PC-9 (cell line): ENCODE measurements at places on chromosomes 4 and X. TPM values are rescaled to one million over a fixed set of nuclear protein-coding genes. Genes with fewer than 3 reads are reported as not detected.

GRCh38 chr4:38740303-38740702 is 42.5 kb downstream of the TLR10 start:
- no peak for DNase-seq

The FGFRL1 gene
- 59.5 and 61.6 TPM in 2 replicates for total RNA-seq

- no peak for DNase-seq
Measured at GRCh38 chr4:82415922-82416365, 14.3 kb downstream of the HNRNPDL start.

DNA sequence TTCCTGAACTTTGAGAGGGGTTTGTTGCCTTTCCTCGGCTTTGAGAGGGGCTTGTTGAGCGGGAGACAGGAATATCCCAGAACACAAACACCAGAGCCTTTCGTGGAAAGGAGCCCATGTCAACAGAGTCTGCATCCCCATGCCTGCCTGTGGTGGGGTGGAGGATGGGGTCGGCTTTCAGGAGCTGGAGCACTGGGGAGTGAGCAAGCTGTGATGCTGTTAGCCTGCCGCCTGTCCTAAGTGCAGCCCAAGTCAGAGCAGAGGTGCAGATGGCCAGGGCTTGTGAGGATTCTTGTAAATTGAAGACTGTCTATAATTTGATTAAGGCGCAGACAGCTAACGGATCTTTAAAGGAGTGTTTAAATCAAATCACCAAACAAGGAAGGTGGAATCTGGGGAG is 103.3 kb upstream of the ANK2 start:
- no peak for DNase-seq

GRCh38 chr4:165464813-165465381 is 86.1 kb downstream of the CPE start:
- no peak for DNase-seq

GRCh38 chr4:182257503-182257902 is 14.3 kb downstream of the TENM3 start:
- DNase-seq, result no peak

The FRMD7 gene
- total RNA-seq, result not detected in 2 replicates

GRCh38 chrX:128928636-128929035 is 594.7 kb downstream of the SMARCA1 start:
- no peak for DNase-seq

- peak; percentile 83 for DNase-seq
Measured at GRCh38 chrX:48957827-48958634, 624 bp upstream of the OTUD5 start.

DNA sequence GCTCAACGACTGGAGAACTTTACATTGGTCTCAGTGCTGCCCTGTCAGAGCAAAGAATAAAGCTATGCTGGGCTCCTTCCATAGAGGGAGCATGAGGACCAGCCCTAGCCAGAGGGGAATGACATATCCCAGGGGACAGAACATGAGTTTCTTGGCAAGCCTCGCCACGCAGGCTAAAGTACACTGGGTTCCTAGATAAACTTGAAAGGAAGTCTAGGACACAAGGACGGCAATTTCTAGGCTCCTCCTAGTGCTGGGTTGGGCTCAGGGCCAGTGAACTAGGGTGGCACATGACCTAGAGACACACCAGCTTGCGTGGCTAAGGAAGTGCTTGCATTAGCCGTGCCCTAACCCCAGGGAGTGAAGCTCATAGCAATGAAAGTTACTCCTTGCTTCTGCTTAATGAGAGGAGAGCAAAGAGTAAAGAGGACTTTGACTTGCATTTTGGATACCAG is 141.0 kb downstream of the MAB21L2 start:
- no peak for DNase-seq

The RHOXF2B gene
- total RNA-seq, result not detected in 2 replicates

GRCh38 chr4:81688085-81688484 is 216.4 kb upstream of the RASGEF1B start:
- DNase-seq, result no peak

The PHKA1 gene
- total RNA-seq, result 15.5 and 17.2 TPM in 2 replicates

GRCh38 chr4:174669270-174669669 is 147.0 kb upstream of the HPGD start:
- DNase-seq, result peak; percentile 52

The PABPC4L gene
- 0.88 and 0.96 TPM in 2 replicates for total RNA-seq

GRCh38 chr4:93960450-93960849 is 131.9 kb downstream of the ATOH1 start:
- no peak for DNase-seq

DNA sequence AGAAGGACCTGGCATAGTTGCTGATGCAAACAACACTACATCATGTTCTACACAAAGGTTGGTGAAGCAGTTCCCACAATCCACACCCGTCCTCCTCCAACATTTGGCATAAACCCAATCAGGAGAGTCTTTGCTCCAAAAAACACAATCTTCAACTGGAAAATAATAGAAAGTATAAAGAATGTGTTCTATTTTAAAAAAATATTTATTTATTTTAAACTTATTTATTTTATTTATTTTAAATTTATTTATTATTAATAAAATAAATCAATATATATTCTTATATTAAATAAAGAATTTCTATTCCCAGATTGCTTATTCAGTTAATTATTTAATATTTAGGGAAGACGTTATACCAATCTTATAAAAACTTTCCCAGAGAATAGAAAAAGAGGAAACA is 1753.7 kb upstream of the AGA start:
- no peak for DNase-seq

The EIF4E gene
- total RNA-seq, result 47.1 and 59.6 TPM in 2 replicates

The CACNA1F gene
- not detected in 2 replicates for total RNA-seq

The C1QTNF7 gene
- total RNA-seq, result not detected in 2 replicates

DNA sequence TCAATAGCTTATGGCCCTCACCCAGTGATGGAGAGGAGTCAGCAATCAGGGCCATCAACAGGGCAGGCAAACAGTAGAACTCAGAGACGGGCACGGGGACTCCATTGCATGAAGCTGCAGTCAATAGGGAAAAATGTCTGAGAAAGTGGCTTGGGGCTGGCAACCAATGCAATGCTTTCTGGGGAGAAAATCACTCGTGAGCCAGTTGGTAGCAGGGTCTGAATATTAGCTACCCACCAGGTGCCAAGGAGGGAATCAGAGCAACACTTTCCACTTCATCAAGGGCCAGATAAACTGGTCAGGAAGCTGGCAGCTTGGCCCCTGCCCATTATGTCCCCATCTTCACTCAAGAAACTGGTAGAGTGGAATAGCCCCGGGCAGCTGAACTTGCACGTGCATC is 80.7 kb downstream of the STARD8 start:
- DNase-seq, result no peak

The PGAM4 gene
- total RNA-seq, result not detected in 2 replicates

The BMPR1B gene
- total RNA-seq, result 1.1 and 3.2 TPM in 2 replicates

The GATA1 gene
- total RNA-seq, result not detected in 2 replicates

The SUPT20HL2 gene
- total RNA-seq, result not detected in 2 replicates

- no peak for DNase-seq
Measured at GRCh38 chr4:96342790-96343455, 503.0 kb downstream of the PDHA2 start.

The PPP1R2C gene
- total RNA-seq, result not detected in 2 replicates

The XKRX gene
- 1.2 and 1.4 TPM in 2 replicates for total RNA-seq

DNA sequence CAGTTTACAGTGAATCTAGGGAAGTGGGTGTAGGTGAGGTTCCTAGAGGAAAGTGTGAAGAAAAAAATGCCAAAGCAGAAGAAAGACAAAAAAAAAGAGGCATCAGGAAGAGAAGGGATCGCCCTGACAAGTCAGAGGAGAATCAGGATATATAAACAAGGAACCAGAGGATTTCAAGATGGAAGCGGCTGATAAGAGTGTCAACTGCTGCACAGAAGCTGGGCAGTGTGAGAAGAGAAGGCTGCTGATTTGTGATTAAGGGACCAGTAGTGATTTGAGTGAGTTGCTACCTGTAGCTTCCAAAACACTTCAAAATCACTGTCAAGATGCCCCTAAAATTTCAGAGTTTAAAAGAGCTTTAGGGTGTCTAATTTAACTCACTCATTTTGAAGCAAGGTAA is 258.2 kb downstream of the PPP3CA start:
- DNase-seq, result no peak

DNA sequence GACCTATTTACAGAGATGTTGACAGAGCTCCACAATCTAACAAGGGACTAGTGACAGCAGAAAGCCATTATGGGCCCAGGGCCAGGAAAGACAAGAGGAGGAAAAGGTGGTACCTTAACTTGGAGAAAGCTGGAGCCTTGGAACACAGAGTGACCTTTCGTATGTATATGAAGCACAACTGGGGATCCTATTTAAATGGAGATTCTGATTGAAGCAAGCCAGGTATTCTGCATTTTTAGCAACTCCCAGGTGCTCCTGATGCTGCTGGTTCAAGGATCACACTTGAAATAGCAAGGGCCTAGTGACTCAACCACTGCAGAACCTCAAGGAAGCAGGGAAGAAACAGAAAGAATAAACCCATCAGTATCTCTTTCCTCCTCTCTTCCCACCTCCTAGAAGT is 99.4 kb downstream of the TMEM47 start:
- DNase-seq, result no peak

- DNase-seq, result no peak
Measured at GRCh38 chr4:101282076-101282844, 65.1 kb downstream of the PPP3CA start.

- DNase-seq, result no peak
Measured at GRCh38 chr4:53121264-53121865, 244.5 kb downstream of the SCFD2 start.

The NEXMIF gene
- total RNA-seq, result not detected in 2 replicates

DNA sequence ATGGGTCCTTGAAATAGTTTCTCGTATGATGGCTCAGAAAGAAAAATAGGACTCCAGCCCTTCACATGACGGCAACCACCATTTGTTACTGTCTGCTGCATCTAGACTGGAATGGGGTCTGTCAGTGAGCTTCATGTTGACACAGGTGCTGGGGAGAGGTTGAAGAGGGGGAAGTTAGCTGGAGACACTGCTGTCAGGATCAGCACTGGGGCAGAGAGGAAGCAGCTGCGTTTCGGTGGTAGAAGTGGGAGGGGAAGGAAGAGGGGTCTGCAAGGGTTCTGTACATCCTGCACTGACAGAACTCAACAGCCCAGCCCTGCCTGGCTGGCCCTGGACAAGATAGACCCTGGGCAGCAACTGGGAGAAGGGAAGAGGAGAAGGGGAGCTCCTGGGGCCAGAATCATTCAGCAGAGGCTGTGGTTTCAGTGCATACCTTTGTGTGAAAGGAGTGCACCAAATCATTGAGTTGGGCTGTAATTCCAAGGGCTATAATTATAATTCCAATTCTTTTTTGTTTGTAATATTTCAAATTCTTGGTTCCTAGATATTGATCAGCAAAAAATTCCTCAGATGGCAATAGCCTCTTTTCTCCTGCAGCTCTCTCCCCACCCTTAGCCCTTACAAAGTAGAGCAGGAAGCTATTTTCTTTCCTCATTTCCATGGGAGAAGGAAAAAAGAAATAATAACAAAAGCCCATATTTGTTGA is 119.4 kb upstream of the C1GALT1C1 start:
- DNase-seq, result peak; percentile 11

GRCh38 chr4:42927946-42928345 is 35.4 kb downstream of the GRXCR1 start:
- no peak for DNase-seq

DNA sequence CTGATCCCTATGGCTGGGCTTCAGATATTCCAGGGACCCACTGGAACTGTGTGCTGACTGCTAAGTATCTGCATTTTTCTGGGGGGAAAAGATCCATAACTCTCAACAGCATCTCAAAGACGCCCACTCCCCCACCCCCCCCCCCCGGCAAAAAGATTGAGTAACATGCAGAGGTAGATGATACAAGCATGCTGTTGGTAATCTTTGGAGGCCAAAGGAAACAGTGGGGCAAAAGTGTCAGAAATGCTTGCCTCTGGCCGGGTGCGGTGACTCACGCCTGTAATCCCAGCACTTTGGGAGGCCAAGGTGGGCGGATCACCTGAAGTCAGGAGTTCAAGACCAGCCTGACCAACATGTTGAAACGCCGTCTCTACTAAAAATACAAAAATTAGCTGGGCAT is 12.2 kb downstream of the XPNPEP2 start:
- no peak for DNase-seq

DNA sequence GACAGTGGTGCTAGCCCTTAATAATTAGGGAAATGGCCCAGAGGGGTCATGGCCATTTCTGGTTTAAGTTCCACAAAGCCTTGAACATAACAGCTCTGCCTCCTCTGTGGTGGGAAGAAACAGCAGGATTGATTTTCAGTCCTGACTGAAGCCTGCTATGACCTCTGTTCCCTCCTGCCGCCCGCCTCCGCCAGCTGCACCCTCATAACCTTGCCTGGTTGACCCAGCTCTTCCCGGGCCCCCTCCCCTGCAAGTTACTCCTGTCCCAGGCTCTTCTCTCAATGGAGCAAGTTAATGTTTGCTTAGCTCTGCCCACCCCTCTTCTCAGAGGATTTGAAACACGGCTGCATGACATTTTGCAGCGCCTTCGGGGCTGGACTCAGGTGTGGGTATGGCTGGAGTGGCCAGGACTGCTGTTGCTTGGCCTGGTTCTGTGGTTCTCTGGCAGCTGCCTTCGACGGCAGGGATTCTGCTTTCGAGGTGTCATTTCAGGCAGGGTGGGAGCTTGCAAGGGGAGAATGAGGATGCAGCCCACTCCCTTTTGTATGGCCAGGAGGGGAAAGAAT is 27.3 kb downstream of the BCORL1 start:
- DNase-seq, result no peak

GRCh38 chr4:145879598-145879997 is 59.0 kb downstream of the ZNF827 start:
- DNase-seq, result no peak

GRCh38 chrX:48784726-48785125 is 1.7 kb upstream of the GATA1 start:
- DNase-seq, result no peak

DNA sequence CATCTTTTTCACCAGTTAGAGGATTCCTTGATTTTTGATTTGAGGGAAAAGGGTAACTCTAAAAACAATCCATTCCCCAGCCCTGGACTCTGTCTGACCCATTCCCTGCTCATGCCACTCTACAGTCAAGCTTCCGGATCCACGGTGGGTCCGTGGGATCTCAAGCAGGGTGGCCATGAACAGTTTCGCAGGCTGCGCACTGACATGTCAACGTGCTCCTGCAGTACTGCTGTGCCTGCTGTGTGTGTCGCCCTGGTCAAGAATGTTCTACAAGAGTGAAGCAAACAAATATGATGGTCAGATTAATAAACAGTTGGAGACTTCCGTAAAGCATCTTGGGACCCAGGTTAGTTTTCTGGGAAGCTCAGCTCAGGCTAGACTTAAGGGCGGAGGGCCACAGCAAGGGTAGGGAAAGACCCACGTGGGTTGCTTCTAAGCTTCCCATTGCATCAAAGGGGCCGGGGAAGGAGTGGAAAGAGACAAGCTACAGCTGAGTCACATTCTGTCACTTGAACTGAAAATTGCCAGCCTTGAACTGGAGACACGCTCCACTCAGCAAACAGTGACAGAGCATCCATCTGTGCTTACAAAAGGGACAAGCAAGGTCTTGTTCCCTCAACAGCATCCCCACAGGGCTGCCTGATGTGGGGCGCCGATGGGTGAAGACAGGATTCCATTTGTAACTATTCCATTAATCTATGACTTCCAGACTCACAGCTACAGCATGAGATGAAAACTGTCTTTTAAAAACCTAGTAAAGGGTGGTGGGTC is 81.8 kb downstream of the MTMR1 start:
- peak; percentile 27 for DNase-seq

DNA sequence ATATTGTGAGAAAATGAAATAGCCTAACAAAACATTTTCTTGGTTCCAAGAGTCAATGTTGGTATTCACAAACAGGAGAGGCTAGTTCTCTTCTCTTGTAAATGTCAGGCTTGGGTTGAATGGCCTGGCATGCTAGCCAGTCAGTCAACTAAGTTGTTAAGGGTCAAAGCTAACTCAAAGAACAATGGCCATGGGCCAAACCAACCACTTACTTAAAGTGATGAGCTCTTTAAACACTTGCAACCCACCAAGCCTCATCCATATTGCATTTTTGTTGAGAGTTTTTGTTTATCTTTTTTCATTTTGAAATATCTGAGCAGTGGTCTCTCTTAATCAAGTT is 394.5 kb downstream of the RAB28 start:
- DNase-seq, result no peak
